ENCODE measurements at places on chromosomes 5 and 9.

DNA sequence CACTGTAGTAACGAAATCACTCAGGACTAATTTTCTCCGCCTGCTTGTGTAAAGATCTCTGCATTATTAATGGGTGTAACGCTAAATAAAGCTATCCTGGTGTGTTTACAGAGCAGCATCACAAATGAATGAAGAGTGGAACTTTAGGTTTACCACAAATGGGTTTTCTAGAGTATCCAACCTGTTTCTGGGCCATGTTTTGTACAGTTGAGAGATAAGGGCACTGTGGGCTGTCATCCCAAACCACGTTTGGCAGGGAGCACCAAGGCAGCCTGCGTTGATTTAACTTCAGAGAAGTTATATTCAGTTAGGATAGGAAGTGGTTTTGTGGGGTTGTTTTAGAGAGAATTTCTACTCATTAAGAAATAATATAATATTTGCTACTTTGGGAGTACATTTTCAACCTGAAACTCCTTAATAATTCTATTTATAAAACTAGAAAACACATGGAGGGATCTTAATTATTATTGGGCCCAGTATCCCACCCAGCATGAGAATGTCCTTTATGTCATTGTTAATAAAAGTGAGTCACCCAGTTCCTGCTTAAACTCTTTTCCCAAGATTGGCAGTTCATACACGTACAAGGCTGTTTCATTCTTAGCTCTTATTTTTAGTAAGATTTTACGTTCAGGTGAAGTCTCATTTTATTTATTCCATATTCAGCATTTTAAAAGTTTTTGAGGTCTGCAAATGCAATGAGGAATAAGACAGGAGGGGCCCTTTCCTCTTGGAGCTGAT, 8.0 kb downstream of the KCNN2 start:
- DNase-seq, result no peak

GRCh38 chr5:160601046-160601445, 179.4 kb downstream of the PTTG1 start:
- no peak for DNase-seq

GRCh38 chr9:30579810-30580209, 1804.6 kb upstream of the ACO1 start:
- no peak for DNase-seq

GRCh38 chr9:970151-970996, 6.1 kb upstream of the DMRT3 start:
- no peak for DNase-seq

- no peak for DNase-seq
Observed at GRCh38 chr5:7436521-7436920, 40.6 kb downstream of the ADCY2 start.

DNA sequence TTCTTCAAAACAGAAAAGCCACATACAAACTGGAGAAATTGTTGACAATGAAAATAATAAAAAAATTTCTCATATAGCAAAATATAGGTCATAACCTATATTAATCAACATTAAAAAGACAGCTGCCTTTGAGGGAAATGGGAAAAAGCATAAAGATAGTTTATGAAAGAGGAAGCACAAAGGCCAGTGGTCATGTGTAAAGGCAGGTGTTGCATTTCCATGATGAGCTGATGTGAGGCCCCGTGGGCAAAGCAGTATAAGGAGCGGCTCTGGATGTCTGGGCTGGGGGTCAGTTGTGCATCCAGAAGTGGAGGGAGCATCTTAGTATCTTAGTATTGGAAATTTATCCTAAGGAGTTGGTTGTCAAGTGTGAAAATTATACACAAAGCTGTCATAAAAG, 18.3 kb downstream of the NDUFS6 start:
- no peak for DNase-seq

GRCh38 chr9:30815585-30815984, 1568.9 kb upstream of the ACO1 start:
- DNase-seq, result no peak

DNA sequence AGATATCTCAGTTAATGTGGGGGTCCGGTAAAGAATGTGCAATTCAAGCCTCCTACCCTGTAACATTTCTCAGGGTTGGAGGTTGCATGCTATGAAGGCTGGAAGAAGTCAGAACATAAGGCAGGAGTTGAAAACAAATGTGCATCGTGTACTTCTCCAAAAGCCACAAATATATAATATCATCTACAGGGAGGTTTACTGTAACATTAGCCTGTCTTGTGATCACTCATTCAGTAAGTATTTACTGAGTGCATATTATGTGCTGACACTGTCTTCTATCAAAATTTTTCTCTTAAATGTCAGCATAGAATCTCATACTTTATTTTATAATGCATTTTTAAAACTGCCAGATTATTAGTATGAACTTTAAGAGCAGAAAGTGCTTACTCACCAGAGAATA, 105.6 kb upstream of the ZNF366 start:
- no peak for DNase-seq

DNA sequence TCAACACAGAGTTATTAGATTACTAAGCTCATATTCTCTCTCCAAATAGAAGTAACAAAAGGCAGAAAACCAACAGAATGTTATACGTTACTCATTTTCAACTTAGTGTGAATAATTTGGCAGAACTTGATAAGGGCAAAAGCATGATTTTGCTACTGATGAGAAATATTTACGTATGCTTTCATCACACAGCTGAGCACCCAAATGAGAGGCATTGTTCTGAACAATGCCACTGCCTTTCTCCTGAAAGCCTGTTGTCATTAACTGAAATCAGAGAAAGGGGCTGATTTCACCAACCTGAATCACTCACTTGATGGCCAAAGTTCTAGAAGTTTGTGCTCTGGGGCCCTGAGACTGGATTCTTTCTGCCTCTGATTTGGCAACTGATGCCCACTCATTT, 367.5 kb upstream of the PTGER4 start:
- no peak for DNase-seq

DNA sequence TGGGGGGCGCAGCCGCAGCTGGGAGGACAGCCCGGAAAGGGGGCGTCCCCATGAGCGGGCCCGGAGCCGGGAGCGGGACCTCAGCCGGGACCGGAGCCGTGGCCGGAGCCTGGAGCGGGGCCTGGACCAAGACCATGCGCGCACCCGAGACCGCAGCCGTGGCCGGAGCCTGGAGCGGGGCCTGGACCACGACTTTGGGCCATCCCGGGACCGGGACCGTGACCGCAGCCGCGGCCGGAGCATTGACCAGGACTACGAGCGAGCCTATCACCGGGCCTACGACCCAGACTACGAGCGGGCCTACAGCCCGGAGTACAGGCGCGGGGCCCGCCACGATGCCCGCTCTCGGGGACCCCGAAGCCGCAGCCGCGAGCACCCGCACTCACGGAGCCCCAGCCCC, 47.0 kb downstream of the TJP2 start:
- DNase-seq, result no peak

Measured in NCI-H1105 treated with DMSO at 0.1 percent for 48 hours (cell line).